ENCODE measurements at places on chromosomes 2 and 18.

DNA sequence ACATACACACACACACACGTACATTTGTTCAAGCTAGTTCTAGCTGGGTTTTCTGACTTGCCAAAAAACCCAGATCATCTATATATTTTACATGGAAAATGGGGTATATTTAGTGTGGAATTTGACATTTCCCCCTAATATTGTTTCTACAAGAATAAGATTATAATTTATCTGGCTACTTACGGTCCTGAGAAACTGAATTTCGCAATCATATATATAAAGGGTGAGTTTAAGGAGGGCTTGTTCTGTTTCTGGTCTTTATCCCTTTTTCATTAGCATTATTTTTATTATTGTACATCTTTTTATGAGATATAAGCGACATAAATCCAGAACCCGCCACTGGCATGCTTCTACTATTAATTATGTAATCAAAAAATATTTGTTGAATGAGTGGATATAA lies 528.9 kb downstream of the TMX3 start:
- DNase-seq, result no peak

DNA sequence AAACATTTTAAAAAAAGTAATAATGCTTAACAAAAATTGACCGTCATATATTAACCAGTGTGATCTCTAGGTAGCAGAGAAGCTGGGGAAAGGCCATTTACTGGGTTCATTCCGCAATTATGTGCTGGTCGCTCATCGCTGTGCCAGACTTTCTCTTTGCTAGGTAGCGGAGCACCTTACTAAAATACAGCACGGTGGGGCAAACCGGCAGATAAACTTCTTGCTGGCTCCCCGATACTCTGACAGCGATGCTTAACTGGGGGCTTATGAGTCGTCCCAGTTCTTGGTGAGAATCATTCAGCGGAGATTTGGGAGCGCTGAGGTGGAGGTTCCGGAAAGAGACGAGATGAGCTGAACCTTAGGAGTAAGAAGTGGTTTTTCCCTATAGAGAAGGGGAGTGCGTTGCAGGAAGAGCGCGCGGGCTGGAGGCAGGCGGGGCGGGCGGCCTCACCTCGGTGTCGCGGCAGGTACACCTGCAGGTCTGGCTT lies 605 bp downstream of the C2orf68 start:
- DNase-seq, result no peak

GRCh38 chr2:128315829-128316776 lies 2.6 kb downstream of the HS6ST1 start:
- no peak for DNase-seq

DNA sequence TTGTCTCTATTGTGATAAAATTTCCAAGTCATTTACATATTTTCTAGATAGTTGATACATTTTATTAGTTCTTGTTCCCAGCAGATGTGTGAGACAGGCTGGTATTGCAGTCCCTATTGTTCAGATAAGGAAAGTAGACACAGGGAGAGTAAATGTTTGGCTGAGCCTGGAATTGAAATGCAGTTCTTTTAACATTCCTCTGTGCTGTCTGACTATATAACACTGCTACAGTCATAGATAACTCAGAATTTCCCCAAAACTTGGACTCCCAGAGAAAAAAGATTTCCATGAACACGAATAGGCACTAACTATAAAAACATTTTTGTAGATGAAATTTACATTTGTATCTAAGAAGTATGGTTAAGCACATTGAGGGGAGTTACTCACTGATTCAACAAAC lies 71.4 kb downstream of the PLCL1 start:
- no peak for DNase-seq

DNA sequence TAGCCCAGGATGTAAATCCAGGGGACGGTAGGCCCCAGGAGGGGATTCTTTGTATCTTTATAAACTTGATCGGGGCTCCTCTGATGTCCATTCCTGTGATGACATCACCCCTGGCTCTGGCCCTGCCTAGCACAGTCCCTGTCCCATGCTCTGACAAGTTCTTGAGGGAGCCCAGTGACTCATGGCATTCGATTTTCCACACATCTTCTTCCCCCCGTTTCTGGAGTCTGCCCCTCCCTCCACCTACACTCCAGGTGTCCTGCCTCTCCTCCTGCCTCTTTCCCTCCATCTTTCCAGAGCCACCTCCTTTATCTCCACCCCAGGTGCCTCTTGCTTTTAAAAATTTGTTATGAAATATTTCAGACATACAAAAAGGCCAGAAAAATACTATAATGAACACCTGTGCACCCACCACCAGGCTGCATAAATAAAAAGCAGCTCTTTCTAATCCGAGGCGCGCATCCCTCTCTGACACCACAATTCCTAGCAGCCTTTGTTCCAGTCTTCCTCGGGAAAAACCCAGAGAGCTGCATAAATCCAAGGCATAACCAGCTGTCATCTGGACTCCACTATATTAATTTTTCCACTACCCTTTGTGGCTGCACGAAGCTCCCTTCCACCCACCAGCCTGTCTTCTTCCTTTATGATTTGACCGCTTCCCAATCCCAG lies 207.7 kb downstream of the ZBTB7C start:
- no peak for DNase-seq

- no peak for DNase-seq
Observed at GRCh38 chr2:100383306-100383705, 34.2 kb downstream of the CHST10 start.

DNA sequence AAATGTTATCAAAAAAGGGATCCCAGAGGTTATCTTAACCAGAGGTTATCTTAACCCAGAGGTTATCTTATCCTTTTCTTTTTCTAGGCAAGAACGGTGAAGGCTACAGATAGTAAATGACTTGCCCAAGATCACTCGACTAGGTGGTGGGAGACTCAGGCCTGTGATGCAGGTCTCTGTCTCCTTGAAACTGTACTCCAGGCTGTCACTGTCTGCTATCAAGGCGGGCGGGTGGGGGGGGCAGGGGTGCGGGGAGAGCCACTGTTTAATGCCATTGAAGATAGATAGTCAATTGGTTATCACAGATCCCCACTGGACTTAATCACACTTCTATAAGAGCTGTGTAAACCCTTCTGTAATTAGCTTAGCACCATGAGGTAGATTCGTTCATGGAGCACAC lies 315.9 kb upstream of the TCF4 start:
- no peak for DNase-seq

DNA sequence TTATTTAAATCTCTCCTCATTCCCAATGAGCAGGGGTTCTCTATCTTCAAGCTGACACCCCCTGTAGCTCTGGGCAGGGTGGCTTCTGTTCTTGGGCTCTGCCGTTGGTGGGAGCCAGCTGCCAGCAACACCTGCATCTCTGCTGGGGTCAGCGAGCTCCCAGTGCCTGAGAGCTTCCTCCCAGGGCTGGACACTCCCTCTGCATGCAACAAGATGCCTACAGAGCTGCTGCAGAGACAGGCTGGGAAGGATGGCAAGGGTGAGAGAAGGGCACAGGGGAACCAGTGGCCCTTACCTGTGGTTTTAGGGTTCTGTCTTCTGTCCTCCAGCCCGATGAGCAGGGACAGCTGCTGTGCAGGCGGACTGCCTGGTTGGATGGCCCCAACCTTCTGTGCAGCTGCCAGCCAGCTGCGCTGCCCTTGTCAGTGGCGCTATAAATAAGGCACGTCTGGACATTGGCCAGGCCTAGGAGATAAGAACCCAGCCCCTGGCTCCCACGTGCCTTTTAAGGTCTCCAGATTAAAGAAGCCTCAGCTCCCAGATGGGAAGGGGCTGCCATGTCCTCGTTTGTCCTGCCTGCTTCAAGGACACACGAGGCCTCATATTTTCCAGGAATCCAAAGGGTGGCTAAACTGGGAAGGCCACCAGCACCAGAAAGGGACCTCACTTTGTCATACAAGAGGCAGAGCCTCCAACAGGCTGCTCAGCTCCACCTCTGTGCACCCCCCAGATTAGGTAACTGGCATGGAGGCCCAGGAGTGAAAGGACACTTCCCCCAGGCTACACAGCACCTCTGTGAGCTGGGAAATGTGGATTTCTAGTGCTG lies 39.5 kb upstream of the FHL2 start:
- peak; percentile 62 for DNase-seq

- no peak for DNase-seq
Observed at GRCh38 chr18:1483385-1483784, 578.7 kb downstream of the ADCYAP1 start.

- no peak for DNase-seq
Observed at GRCh38 chr2:111626037-111626864, 257.7 kb downstream of the ANAPC1 start.

GRCh38 chr2:77746780-77747179 lies 224.6 kb upstream of the LRRTM4 start:
- DNase-seq, result no peak

Measured in NCI-H1092 treated with DMSO at 0.1 percent for 48 hours (cell line).